ENCODE measurements at places on chromosomes 3 and 15.

GRCh38 chr3:188279502-188280335 is 125.8 kb downstream of the LPP start:
- no peak for DNase-seq

DNA sequence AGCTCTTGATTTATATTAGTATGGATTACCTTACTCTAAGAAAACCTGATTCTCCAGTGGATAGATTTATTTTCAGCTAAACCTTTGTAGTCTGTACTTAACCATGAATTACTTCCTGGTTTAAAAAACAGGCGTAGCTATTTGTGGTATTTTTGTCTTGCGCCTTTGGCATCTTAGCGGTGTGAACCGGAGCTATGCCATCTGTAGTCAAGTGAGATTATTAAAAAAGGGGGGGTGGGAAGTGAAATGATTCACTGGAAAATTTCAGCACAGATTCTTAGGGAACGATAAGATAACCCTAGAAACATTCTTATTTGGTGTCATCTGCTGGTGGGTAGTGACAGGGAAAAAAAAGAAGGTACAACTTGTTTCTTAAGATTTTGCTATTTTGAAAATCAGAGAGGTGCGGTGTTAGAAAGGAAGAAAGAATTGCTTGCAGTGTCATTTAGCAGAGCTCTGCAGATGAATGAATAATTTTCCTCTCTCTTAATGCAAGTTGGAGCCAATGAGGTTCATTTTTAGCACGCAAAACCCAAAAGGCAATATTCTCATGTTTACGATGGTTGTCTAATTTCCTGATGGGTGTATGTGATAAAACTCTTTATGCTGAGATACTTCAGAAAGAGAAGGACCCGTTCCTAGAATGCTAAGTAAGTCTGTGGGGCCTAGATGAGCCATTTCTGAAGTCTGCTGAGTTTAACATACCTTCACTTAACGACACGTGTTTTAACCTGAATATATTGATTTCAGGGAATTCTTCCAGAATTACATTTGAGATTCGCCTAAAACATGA is 44.0 kb downstream of the PSMD6 start:
- DNase-seq = no peak

DNA sequence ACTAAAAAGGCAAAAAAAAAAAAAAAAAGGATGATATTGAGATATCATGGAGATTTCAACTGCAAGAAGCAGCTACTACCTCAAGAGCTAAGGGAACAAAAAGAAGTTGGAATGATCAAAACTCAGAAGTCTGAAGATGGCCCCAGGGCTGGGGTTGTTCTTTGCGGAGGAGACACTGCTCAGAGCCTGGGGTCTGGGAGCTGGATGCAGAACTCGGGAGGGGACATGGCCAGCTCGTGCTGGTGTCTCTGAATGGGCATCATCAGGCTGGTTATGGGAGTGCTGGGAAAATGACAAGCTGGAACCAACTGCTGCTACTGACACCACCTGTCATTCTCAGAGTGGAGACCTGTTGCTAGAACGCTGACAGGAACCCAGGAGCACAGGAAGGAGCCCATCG is 14.2 kb upstream of the ADIPOQ start:
- no peak for DNase-seq

DNA sequence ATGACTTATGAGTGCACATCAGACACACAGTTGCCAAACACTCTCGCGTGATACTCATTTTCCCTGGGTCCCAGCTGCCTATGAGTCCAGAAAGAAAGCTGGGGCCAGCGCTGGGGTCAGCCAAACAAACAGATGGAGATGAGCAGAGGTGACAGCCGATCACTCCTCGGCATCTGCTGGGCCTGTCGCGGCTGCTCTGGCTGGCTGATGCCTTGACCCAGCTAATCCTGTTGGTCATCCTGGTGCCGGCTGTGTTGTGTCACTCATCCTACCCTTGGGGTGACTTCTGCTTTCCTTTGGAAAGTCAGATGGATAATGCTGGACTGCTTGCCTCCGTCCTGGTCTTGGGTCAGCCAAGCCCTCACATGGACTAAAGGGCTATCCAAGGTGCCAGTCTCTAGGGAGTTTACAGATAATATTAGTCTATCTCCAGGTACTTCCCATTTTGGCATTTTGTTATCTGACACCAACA is 105.3 kb upstream of the PDZRN3 start:
- DNase-seq = no peak

DNA sequence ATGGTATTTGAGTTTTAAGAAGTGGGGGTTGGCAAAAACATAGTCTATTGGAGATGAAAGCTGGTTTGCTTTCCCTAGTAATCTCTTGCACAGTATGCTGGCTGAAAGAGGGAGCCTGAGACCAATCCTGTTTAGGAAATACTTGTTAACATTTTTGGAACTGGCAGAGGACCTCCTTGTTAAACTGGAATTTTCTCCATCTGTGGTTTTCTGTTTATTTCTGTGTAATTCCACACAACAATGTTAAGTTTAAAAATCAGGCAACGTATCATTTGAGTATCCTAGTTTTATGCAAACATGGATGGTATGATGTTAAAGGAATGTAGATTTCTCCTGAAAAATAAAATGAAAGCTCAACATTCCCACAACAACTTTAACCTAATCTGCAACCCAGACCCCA is 536.0 kb upstream of the TBL1XR1 start:
- DNase-seq = no peak

- no peak for DNase-seq
These were observed 113.6 kb upstream of the CACNA2D3 start for GRCh38 chr3:54008744-54009143.

DNA sequence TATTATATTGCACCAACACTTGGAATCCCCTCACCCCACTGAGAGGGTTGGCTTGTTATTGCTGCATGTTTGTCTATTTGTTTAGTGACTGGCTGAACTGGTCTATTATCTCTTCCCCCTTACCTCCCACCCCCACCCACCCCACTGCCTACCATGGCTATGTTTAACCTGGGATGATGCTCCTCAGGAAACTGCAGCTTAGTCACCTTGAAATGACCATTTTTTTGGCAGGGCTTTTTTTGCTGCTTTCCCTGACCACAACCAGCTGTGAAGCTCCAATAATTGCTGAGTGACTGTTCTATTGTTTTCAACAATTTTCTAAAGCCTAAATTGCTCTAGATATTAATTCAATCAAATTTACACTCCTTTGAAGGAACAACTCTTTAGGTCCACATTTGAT is 137.9 kb upstream of the CADM2 start:
- DNase-seq = no peak

DNA sequence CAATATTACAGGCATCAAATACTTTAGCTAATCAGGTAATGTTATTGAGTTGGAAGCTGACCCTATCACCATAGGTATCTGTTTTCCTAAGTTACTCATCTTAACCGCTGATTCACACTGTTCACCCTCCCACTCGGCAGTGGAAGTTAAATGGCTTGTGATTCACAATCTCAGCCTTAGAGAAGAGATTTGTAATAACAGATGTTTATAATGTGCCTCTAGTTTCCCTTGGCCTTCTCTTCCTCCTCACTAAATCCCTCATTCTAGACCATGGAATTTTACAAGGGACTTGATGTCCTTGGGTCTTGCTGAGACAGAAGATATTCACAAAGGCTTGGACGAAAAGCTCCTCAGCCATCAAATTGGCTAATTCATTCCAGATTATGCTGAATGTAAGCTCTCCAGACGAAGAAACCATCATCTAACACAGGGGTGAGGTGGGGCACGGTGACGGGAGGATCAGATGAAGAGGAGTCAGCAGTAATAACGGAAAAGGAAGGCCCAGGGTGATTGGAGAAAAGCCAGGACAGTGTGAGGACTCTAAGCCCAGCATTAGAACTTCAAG is 931.7 kb downstream of the MCTP2 start:
- no peak for DNase-seq

DNA sequence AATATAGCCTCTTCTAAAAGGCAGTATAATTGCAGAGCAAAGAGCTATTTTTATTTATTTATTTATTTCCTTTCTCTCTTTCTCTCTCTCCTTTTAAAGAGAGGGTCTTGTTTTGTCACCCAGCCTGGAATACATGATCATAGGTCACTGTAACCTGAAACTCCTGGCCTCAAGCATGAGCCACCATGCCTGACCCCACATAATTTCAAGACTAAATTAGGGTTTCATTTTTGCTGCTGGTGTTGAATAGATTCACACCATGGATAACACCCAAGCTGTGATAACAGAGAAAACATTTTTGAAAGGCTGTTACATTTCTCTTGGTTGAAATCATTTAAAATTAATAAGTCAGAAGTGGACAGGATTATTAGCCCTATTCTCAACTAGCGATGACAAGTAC is 131.6 kb downstream of the LEKR1 start:
- no peak for DNase-seq

- no peak for DNase-seq
These were observed 83.9 kb downstream of the MEGF11 start for GRCh38 chr15:66169625-66170024.

DNA sequence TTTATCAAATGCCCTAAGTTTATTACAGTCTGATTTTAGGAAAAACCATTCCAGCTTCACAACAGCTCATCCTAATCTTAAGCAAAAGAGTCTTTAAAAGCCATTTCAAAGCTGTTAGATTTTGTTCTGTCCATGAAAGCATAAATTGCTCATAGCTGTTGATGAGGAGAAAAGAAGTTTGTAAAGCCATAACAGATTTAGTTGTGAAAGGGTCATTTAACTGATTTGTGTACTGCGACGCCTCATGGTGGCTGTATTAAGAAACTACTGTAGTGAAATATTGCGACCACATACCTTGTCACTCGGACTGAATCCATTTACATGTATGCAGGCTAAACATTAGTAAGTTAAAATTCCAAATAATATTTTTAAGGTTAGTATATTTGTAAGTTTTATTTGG is 20.9 kb downstream of the BBX start:
- no peak for DNase-seq

DNA sequence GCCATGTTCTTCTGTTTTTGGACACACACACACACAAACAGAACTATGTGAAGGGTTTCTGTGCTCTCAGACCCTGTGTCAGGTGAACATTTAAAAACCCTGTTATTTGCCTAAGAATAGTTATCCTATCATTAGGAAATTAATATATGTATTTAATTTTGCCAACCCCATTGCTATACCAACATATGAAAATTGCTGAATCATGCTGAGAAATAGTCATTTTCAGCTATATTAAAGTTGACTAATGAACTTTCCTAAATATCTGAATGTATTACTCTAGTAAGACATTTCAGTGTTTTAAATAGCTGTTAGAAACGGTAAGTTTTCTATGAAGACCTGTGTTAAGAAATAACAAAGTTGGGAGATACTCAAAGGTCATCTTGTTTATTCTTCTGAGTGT is 596.9 kb upstream of the GRM7 start:
- DNase-seq = no peak

DNA sequence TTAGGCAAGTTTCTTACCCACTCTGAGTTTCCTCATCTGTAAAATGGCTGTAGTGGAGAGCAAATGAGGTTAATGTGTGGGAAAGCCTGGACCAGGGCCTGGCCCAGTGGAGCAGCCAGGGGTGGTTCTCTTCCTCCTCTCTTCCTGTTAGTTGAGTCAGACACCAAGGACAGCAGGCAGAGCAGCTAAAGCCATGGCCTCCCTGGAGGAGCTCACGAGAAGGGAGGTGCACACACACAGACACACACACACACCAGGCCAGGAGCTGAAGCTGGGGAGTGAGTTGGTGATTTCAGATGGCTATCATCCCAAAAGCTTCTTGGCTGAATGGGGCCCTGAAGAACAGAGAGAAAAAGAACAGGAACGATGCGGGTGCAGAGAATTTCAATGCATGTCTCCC is 33.2 kb upstream of the TSPAN3 start:
- no peak for DNase-seq

DNA sequence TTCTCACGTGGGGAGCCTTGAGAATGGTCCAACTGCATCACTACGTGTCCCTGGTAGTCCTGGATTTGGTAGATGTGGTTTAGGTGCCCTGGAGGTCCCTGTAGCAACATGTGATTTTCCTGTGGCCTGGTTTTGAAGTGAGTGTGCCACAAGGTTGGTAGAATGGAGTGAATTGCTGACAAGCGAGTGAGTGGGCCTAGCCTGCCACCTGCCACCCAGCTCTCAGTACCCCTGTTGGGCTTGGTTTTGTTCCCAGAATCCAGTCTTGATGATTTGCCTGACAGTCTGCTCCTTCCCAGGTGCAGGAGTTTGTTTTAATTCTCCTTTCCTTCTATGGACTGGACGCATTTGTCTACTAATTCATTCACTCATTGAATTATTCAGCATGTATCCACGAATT is 19.4 kb downstream of the RPLP1 start:
- DNase-seq = no peak

- DNase-seq = no peak
These were observed 33.4 kb downstream of the CD86 start for GRCh38 chr3:122088531-122088930.

DNA sequence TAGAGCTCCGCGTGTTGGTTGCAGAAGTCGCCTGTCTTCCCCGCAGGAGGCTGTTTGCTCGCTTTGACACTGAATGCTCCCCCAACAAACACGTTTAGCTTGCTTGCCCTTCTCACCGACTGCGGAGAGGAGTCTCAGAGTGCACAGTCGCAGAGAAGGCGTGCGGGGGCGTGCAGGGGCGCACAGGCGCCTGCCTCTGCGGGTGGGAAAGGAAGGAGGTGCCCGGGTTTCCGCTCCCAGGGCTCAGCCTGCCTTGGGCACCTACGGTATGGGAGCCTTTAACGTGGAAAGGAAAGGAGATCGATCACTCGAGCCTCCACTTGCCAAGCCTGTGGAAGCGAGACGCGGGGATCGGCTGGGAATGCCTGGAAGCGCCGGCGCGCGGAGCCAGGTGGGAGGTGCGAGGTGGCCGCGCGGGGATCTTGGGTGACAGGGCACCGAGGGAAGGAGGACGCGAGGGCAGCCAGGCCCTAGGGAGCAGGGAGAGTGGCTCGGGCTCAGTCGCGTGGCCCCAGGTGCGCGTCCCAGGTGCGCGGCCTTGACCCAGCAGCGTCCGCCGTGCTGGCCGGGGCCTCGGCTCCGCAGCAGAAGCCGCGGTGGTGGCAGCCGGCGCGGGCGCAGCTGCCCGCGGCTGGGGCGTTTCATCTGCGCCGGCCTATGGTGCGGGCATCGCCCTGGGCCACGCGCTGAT is at the start of gene FAN1:
FAN1 (plus strand) TSS at position 419 of the 691 bp plus-strand sequence. CDS start 749 bp downstream, outside the sequence.
- DNase-seq = peak; percentile 64

DNA sequence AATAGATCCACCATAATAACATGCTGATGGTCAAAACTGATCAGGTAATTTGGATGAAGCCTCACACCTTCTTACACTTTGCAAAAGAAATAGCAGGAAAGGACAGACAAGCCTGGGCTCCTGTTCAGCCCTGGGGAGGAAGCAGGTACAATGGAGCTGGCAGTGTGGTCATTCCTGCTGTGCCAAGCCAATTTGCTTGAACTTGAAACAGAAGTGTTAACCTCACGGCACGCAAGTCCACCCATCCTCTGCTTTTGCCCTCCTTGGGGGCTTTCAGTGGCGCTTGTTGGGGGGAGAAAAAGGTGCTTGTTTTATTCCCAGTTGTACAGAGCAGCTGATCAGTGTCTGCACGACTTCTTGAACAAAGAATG is 36.8 kb upstream of the RFTN1 start:
- no peak for DNase-seq
